ENCODE measurements at places on chromosomes 2 and 18.

DNA sequence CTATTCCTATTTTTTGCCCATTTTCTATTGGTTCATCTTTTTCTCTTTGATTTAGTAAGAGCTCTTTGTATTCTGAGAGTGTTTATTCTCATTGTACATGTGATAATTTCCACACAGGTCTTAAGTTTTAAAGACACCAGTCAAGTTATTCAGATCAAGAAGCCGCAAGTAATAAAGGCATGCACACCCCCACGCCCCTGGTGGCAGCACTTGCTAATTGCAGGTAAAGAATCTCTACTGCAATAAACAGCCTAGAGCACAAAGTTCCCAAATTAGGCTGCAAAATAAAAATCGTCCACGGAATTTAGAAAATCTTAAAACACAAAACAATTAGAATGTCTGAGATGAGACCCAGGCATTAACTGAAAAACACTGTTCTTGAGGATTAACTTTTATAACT lies 45.2 kb downstream of the ST3GAL5 start:
- peak; percentile 11 for DNase-seq

GRCh38 chr2:55951533-55951932 lies 28.0 kb upstream of the EFEMP1 start:
- DNase-seq: no peak

- DNase-seq: no peak
Measured at GRCh38 chr2:128410035-128410757, 91.5 kb upstream of the HS6ST1 start.

DNA sequence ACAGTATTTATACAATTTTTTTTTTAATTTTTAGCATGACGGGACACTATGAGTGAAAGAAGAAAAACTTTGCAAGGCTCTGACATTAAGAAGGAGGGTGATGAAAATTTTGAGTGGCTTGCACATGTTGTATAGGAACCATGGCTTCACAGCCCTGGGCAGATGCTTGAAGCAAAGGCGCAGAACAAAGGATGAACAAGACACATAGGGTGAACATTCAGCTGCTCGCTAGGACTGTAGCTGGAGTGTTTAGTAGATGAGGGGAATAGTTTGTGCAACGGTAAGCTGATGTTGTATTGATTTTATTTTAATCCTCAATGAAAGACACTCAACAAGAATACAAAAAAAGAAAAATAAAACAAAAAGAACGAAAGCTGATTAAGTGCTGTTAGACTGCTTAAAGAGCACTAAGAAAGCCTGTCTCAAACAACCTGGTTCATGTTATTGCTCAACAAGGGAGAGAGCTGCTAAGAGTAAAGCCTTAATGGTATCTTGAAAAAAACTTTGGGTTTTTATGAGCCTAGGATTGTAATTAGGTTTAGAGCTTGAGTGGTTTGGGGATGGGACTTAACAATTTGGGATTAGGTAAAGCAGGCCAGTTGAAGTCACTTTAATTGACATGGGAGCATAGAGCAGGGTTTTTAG lies 41.2 kb upstream of the GCFC2 start:
- no peak for DNase-seq

DNA sequence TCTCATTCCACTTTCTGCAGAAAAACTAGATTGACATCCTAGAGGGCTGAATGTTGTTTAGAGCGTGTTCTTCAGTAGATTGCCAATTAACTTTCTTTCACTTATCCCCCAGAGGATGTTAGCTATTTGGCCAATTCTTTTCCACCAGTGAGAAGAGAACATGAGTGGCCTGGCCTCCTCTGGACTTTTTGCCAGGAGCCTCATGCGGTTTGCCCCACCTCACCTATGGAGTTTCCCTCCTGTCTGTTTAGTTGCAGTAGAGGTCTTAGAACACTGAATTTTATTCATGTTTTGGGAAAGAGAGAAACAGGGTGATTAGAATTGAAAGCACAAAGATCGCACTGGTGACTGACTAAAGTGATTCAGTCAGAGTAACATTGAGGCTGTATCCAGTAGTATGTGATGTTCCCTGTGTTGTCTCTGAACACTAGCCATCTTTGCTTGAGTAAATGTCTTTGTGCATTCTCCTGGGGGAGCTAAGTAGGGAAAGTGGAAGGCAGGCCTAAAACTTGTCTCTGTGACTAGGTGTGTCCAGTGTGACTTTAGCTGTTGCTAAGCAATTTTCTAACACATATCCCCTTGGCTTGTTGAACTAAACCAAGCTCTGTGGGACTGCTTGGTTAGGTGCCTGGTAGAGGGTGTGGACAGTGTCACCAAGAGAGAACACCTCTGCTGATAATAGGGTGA lies 34.0 kb downstream of the UGP2 start:
- peak; percentile 33 for DNase-seq

DNA sequence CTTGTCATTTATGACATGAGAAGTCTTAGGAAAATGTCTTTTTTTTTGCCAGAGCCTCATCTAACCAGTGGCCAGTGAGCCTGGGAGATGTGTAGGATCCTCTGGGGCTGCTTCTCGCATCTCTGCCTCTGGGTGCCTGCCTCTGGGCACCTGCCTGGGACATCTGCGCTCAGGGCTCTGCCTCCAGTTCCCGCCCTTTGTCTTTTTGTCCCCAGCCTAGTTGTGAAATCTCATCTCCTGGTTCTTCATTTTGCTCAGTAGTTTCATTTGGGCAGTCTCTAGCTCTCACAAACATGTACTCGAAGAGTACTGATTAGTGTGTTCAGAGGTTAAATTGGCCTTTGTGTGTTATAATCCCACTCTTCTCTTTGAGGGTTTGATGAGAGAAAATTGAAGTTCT lies 92.0 kb downstream of the LTBP1 start:
- DNase-seq: no peak

DNA sequence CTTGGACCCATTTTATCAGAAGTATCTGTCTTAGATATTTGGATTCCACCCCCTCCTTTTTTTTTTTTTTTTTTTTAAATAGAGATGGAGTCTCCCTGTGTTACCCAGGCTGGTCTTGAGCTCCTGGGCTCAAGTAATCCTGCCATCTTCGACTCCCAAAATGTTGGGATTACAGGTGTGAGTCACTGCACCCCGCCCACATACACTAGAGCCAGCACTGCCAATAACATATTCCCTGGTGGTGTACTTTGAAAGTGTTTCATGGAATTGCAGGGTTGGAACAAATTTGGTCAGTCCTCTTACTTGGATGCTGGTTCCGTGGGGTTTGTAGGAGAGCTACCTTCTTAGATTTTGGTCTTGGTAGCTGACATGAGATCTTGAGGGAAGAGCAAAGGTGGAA lies 15.0 kb downstream of the PDCL3 start:
- peak; percentile 53 for DNase-seq

DNA sequence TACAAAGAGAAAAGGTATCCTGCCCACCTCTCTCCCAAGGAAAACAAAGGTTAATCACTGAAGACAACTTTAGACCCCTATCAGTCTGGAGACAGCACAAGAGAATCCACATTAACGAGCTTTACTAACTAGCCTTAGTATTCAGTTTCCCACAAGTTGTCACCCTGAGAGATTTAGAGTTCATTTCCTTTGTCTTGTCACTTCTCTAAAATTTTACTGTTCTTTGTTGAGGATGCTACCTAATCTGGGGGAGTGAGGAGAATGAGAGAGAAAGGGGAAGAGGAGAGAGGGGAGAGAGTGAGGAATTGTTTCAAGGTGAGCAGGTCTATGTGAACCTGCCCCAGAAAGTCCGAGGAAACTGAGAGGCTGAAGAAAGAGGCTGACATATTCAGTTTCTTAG lies 28.4 kb downstream of the C2orf76 start:
- DNase-seq: no peak

GRCh38 chr2:116680256-116680936 lies 1134.1 kb upstream of the DDX18 start:
- no peak for DNase-seq

GRCh38 chr18:4284528-4284927 lies 170.6 kb downstream of the DLGAP1 start:
- DNase-seq: no peak

GRCh38 chr2:175366815-175367214 lies 185.3 kb upstream of the ATP5MC3 start:
- DNase-seq: peak; percentile 53

GRCh38 chr2:60118917-60119316 lies 434.5 kb downstream of the BCL11A start:
- DNase-seq: no peak

DNA sequence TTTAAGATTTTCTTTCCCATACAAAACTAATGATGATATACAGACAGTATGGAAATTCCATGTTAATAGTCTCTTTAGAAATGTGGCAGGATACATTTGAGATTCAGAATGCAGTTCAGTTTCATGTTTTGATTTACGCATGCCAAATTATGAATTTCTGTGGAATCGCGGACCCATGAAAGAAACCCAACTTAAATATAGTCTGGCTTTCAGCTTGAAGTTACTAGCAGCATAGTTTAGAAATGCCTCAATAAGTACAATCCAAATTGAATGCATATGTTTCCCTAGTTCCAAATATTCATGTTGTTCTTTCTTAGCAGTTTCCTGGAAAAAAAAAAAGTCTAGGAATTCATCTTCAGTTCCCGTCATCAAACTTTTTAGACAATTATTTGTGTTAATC lies 164.1 kb upstream of the RASGRP3 start:
- no peak for DNase-seq

DNA sequence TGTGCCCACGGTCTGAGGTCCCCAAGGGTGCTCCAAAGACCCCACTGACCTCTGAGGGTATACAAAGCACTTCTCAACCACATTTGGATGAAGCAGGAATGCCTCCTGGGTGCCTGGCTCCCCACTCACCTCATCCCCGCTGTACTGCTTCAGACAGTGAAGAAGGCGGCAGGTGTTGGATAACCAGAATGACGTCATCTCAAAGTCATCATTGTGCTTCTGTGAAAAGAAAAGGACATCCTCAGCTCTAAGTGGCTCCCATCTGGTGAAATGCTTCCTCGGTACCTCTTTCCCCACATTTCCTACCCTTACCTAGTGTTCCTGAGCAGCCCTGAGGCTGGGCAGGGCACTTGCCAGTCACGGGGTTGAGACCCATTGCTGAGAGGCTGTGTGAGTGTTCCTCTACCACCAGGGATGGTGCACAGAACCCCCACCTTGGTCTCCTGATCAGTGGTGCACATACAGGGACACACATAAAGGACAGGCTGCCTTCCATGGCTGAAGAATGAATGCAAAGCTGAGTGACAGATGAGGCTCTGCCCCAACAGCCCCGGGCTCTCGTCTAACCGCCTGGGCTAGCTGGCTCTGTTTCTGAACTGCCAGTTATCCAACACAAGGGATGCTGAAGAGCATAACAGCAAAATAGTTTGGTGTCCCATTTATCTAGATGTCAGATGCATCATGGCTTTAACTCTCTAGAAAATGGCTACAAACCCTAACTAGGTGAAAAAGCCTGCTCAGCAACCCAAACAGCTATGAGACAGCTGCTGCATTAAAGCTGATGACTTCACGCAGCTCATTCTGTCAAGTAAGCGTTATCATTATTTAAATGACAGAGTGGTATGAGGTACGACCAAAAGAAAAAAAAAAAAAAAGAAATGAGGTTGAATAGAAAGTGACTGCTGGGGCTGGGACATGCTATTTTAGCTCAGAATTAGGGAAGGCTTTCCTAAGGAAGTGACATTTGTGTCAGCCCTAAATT lies 28.2 kb upstream of the ACAA2 start:
- no peak for DNase-seq

DNA sequence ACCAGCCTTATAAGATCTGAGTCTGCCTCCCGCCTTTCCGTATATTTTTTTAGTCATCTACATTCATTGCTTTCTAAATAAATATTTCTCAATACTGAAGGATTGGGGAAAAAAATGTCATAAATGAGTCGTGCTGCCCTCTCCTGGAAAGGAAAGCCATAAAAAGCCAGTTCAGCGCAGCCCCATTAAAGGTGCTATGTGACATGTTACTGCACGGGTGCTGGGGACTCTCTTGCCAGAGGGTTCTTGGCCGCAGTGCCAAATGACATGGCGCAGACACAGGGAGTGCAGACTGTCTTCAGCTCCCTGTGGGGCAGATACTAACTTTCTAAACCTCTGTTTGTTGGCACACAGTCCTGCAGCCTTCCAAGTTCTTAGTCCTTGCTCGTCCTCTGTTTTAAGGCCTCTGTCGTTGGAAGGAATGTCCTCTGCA lies 53.7 kb upstream of the MAP3K20 start:
- peak; percentile 55 for DNase-seq

DNA sequence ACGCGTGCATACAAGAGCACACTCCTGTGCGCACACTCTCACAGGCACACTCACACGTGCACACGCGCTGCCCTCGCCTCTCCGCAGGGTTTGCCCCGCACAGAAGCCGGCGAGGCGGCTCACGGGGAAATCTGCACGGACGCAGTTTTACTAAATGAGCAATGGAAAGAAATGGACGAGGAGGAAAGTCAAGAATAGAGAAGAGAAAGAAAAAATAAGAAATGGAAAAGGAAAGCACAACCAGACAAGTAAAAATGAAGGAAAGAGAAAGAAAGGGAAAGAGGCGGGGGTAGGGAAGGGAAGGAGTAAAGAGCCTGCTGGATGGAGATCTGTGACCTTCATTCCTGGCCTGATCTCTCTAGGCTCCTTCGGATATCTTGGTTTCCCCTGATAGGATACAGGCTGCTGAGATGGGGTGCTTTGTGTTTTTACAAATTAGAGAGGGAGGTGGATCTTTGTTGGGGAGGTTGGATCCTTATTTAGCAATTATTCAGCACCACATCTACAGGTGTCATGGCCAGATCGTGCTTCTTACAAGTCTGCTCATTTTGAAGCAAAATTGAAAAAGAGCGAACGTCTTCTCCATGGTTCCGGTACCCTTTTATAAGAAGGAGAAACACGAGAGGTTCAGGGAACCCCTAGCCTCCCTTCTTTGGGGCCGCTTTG lies 693 bp upstream of the LRP2 start:
- peak; percentile 2 for DNase-seq

- peak; percentile 95 for DNase-seq
Measured at GRCh38 chr2:205496772-205497171, 185.5 kb upstream of the NRP2 start.

GRCh38 chr2:222915092-222915957 lies 54.5 kb downstream of the ACSL3 start:
- peak; percentile 49 for DNase-seq

- DNase-seq: no peak
Measured at GRCh38 chr2:230828272-230828961, 36.3 kb upstream of the ITM2C start.

- no peak for DNase-seq
Measured at GRCh38 chr2:23551875-23552274, 166.9 kb downstream of the KLHL29 start.

DNA sequence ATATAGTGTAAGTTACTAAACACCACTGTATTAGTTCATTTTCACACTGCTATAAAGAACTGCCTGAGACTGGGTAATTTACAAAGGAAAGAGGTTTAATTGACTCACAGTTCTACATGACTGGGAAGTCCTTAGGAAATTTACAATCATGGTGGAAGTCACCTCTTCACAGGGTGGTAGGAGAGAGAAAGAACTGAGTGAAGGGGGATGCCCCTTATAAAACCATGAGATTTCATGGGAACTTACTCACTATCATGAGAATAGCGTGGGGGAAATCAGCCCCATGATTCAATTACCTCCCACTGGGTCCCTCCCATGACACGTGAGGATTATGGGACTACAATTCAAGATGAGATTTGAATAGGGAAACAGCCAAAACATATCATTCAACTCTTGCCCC lies 618.0 kb downstream of the NYAP2 start:
- DNase-seq: no peak

DNA sequence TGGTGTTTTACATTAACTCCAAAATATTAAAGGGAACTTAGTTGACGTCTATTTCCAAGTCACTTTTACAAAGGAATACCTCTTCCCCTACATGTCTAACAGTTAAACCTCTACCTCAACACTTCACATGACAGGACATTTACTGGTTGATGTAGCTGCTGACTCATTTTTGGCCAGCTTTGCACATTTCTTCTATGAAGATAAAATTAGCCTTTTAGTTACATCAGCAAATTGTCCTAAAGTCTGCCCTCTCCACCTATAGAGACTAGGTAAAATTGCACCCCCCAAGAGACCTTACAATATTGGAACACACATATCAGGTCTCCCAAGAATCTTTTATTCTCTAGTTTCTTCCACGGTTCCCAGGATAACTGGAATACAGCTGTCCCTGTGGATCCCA lies 10.1 kb upstream of the CERS6 start:
- no peak for DNase-seq

All from fibroblast of mammary gland (primary cell).